ENCODE measurements at places on chromosomes 6 and 20.

DNA sequence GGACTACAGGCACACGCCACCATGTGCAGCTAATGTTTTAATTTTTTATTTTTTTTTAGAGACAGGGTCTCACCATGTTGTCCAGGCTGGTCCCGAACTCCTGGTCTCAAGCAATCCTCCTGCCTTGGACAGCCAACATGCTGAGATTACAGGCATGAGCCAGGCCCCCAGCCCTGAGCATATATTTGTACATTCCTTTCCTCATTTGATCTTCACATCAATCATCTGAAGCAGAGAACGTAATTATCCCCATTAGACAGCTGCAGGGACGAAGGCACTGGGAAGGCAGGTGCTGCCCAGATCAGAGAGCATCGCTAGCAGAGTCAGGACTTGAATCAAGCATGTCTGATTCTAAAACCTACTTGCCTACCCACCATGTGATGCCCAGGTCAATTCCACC lies 41.0 kb upstream of the SIRPA start:
- DNase-seq: peak; percentile 92

DNA sequence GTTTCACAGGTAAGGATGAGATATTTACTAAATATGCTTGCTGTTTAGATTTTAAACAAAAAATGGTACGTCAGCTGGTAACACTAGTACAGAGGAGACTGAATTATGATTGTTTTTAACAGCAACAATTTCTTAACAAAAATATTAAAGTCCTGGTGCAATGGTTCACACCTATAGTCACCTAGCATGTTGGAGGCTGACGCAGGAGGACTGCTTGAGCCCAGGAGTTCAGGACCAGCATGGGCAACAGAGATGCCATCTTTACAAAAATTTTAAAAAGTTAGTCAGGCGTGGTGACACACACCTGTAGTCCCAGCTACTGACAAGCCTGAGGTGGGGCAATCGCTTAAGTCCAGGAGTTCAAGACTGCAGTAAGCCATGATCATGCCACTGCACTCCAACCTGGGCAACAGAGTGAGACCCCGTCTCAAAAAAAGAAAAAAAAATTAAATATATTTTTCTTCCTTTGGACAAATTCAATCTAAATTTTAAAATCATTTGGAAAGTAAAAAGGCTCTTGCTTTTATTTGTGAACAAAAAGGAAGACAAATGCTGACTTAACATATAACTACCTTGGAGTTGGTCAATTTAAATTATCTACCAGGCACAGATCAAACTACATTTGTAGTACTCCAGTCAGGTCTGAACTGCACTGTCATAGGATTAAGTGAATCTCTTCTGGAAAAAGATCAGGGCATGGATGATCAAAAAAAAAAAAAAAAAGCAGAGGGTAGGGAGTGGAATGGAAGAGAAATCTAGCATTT lies 38.2 kb upstream of the RUNX2 start:
- no peak for DNase-seq

DNA sequence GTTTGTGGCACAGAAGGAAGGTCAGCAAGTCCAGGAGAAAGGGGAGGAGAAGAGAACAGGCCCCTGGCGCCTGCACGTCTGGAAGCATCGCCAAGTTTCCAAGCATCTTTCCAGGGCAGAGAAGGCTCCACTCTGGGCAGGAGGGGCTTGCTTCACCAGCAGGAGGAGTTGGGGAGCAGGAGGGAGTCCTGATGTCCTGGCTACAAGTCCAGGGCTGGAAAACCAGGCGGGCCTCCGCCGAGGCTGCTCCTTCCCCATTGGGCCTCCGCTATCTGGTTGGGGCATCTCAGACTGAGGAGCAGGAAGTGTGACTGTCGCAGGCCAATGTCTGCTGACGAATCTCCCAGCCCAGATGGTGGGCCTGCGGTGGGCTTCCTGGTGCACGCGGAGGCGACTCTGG lies 421.9 kb downstream of the PREX1 start:
- DNase-seq: no peak

DNA sequence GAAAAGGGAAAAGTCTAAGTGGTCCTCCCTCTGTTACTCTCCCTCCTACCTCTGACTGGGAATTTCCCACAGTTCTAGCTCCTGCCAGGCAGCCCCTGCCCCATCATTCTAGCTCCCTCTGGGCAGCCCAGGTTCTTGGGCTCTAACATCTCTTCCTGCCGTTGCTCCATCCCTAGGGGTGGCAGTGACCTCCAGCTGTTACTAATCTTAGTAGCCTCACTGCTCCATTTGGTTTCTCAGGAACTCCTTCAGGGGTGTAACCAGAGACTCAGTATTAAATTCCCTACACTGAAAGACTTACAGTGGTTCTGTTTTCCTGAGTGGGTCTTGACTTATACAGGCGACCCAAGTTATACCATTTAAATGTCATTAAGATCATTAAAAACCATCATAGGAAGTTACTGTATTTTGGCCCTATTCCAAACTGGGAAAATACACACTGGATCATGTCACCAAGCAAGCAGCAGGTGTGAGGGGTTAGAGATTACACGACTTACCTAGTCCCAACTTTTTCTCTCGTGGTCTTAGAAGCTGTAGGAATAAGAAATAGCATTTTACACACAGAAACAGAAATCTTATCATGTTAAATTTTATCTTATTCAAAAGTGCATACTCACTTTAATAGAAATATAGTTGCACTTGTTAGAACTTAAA lies 10.1 kb downstream of the DPM1 start:
- no peak for DNase-seq

GRCh38 chr6:81741689-81742088 lies 10.8 kb downstream of the TENT5A start:
- no peak for DNase-seq

- DNase-seq: no peak
Measured at GRCh38 chr6:168533414-168533813, 92.4 kb downstream of the SMOC2 start.

- no peak for DNase-seq
Measured at GRCh38 chr20:23049201-23050075, at the start of gene THBD. Gene THBD (minus strand): TSS chr20:23049672. CDS start chr20:23049504, 168 bp downstream.

Data from NCI-H1417 treated with DMSO at 0.1 percent for 48 hours (cell line).